ENCODE measurements at places on chromosomes 4 and X.

- no peak for DNase-seq
These were observed 14.6 kb downstream of the TMSB4X start for GRCh38 chrX:12989461-12989860.

- peak; percentile 7 for DNase-seq
These were observed 194.0 kb downstream of the GASK1B start for GRCh38 chr4:157978680-157979361.

DNA sequence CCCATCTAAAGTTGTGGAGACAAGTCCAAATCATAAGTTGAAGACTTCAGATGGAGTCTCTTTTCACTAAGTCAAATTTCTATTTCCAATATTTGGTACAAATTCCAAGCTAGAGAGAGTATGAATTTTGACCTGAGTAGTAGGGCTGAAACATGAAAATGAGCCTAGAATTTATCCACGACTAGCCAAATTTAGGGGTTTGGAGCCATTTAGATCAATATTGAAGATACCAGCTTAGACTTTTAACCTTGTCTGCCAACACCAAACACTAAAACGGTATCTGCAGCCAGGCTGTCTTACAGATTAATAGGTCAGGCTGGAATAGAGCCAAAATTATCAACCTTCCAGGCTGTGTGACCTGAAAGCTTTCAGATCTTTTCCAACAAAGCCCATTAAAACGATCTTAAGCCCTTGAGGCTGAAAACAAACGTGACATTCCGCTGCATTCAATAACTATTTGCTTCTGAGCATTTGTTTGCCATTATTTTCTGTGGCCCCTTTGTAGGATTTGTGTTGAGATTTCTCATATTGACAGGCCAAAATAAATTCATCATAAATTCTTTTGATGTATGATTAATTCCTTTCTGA lies 268.7 kb upstream of the DKK2 start:
- no peak for DNase-seq

DNA sequence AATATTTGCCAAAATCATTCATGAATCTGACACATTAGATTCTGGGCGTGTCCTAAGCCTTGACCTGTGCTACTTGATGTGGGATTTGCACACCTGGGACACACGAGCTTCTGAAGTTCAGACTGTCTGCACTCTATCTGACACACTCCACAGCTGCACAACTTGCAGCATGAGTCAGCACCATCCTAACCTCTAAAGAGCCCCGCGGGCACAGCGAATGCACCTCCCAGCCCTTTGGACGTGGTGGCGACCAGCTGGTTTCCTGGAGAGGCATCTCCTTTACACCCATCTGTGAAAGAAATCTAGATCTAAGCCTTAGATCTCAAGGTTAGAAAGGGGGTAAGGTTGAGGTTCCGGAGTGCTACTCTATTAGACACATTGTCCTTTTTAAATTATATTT lies 69.2 kb downstream of the SORBS2 start:
- no peak for DNase-seq

GRCh38 chrX:130606425-130606824 lies 204.6 kb downstream of the RBMX2 start:
- no peak for DNase-seq

GRCh38 chrX:82127228-82128123 lies 925.6 kb downstream of the SH3BGRL start:
- no peak for DNase-seq

- peak; percentile 5 for DNase-seq
These were observed 86.6 kb downstream of the ZNF330 start for GRCh38 chr4:141307241-141307689.

DNA sequence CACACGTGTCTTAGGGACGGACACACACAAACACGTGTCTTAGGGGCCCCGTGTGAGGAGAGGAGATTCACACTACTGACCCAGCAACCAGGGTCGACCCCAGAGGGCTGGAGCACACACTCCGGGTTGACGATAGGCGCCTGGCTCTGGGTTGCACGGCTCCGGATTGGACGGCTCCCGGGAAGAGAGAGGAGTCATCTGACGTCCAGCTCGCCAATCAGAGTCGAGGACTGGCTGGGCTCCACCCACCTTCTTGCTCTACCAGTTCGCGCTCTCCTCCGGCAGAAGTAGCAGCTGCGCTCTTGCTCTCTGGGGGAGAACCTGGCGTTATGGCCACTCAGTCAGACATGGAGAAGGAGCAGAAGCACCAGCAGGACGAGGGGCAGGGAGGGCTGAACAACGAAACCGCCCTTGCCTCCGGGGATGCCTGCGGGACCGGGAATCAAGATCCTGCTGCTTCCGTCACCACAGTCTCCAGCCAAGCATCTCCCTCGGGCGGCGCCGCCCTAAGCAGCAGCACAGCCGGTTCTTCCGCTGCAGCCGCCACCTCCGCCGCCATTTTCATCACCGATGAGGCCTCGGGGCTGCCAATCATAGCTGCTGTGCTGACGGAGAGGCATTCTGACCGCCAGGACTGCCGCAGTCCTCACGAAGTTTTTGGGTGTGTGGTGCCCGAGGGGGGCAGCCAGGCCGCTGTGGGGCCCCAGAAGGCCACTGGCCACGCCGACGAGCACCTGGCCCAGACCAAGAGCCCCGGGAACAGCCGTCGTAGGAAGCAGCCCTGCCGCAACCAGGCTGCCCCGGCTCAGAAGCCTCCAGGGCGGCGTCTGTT lies 74.3 kb downstream of the NUDT10 start:
- DNase-seq: no peak

- DNase-seq: no peak
These were observed 12.2 kb upstream of the WFS1 start for GRCh38 chr4:6257247-6258025.

- no peak for DNase-seq
These were observed 62.6 kb upstream of the MTNR1A start for GRCh38 chr4:186617921-186618320.

DNA sequence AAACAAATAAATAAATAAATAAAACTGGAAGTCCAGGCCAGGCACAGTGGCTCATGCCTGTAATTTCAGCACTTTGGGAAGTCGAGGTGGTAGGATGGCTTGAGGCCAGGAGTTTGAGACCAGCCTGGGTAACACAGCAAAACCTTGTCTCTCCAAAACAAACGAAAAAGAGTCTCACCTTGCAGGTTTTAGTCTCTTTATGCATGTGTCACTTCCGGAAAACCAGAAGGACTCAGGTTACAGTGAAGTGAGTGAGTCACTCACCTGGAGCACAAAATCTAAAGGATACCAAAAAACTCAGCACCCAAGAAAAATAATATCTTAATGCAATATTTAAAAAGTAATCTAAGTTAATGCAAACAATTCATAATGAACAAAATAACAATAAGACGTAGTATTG lies 20.1 kb upstream of the SLC34A2 start:
- no peak for DNase-seq

Measured in stimulated activated CD4-positive, alpha-beta T cell treated with anti-CD3 and anti-CD28 coated beads, Interleukin-1b, Interleukin-23, amount 100 ng/mL, for 4 hours (primary cell).